Anterior cingulate cortex (tissue), 58 donors: ENCODE measurements at places on chromosomes 2 and 18.

DNA sequence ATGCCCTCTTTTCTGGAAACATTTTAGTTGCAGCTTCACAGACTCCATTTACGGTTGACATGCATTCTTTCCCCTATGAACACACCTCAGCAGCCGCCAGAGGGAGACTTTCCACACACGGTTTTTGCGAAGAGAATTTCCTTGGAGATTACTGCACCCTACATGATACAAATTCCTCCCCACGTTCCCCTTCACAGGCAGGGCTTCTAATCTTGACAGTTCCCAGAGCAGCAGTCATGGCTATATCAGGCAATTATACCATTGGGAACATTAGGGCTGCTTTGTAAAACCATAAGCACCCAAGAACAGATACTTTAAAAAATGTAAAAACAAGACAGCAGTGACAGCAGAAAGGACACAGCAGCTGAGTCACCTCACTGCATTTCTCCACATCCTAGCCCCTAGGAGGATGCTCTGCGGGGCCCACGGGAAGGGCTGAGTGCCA, 253.8 kb downstream of the TGIF1 start:
- no peak for DNase-seq

GRCh38 chr2:51212374-51212773, 180.4 kb upstream of the NRXN1 start:
- no peak for DNase-seq

- DNase-seq = no peak
Measured at GRCh38 chr2:64832936-64833335, 156.3 kb upstream of the SLC1A4 start.

- no peak for DNase-seq
Measured at GRCh38 chr2:18154812-18155211, 276.3 kb downstream of the KCNS3 start.

DNA sequence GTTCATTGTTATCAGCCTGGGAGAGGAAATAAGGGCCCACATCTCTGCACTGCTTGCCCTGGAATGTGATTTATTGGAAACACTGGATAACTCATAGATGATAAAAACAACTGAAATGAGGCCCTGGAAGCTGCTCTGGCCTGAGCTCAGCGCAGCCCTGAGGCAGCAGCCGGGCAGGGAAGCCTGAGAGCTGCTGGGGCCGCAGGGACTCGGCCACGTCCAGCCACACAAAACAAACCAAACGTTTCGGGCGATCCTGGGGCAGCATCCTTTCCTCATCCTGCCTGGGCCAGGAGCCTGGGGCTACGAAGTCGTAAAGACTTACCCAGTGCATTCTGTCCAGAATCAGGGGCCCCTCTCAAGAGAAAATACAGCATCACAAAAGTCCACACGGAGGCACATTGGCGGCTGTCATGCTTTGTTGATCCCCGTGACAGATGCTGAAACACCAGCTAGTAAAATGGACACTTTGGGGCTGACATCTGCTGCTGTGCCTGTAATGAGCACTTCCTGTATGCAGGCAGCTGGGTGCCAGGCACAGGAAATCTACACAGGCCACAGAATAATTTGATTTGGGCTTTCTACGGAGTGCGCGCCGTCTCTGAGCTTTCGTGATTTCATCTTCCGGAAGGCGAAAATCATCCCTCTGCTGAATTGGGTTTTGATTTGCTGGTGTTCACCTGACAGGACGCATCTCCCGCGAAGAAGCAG, 250.6 kb downstream of the EIPR1 start:
- no peak for DNase-seq

DNA sequence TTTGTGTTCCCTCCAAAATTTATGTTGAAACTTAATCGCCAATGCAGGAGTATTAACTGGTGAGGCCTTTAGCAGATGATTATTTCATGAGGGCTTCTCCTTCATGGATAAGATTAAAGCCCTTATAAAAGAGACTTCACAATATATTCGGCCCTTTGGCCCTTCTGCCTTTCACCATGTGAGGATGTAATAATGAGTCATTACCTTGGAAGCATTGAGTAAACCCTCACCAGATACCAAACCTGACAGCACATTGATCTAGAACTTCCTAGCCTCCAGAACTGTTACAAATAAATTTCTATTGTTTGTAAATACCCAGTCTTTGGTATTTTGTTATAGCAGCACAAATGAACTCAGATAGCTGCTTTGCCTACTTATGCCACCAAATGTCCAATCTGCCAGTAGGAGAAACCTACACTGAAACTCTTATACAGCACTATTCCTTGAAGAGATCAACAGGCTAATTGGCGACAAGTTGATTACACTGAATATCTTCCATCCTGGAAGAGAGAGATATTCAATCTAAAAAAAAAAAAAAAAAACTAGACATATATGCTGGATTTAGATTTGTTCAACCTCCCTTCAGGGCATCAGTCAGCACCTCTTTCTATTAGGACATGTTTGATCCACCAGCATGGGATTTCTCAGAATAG, 125.9 kb upstream of the COL5A2 start:
- no peak for DNase-seq

- DNase-seq = no peak
Measured at GRCh38 chr2:216242365-216242764, 129.9 kb downstream of the MARCHF4 start.

DNA sequence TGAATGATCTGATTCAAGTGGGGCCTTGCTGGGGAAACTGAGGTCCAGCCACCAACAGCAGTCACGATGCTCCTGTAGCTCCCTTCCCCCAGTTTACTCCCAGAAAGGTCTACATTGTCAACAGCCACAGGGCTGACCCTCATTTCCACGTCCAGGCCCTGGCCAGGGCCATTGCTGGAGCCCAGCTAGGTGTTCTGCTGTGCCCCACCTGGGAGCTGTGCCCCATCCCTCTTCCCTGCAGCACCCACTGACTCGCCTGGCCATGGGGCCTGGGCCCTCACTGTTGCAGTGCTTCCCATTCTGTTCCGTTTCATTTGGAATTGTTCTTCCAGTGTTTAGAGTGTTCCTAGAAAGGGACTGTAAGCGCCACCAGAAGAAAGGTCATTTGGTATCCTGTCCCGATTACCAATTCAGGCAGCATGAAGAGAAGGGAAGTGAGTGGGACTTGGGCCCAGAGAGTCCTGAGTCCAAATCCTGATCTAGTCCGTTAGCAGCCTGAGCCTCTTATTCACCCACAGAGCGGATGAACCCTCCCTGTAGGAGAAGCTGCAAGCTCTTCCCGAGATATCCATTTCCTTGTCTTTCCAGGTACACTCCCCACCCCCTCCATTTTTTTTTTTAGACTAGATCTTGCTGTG, 73.1 kb upstream of the HPCAL1 start:
- DNase-seq = no peak

- no peak for DNase-seq
Measured at GRCh38 chr2:101609433-101609832, 88.1 kb upstream of the MAP4K4 start.

GRCh38 chr2:212984129-212984528, 167.3 kb downstream of the IKZF2 start:
- no peak for DNase-seq

- no peak for DNase-seq
Measured at GRCh38 chr18:77376043-77376732, 126.5 kb downstream of the GALR1 start.

DNA sequence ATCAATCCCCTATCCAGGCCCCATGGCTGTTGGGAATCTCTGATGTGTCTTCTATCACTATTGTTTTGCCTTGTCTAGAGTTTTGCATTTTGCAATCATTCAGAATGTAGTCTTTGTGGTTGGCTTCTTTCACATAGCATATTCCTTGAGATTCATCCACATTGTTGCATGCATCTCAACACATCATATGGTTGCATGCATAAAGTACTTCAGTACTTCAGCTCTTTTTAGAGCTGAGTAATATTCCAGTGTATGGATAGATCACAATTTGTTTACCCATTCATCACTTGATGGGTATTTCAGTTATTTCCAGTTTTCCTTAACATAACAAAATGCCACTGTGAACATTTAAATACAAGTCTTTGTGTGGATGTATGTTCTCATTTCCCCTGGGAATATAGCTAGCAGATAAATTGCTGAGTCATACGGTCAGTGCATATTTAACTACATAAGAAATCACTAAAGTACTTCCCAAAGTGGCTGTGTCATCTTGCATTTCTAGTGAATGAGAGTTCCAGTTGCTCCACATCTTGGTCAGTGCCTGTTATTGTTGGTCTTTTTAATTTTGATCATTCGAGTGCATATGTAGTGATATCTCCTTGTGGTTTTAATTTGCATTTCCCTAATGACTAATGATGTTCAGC, 138.8 kb downstream of the BCL11A start:
- DNase-seq = no peak

- no peak for DNase-seq
Measured at GRCh38 chr2:31268344-31268743, 34.4 kb downstream of the EHD3 start.

DNA sequence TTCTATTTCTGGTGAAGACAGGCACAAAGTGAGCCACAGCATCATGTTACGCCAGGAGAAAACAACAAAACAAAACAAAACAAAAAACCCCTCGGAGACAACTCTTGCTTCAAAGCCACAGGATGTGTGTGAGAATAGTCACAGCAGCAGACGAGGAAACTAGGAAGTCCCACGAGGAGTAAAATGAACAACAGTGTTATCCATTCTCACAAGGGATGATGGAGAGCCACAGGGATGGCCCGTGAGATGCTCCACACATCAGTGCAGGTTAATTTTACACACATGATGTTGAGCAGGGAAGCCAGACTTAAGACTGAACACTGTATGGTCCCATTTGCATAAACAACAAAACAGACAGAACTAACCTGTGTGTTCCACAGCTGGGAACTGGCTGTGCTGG, 128.5 kb upstream of the TMEM18 start:
- no peak for DNase-seq
